ENCODE measurements at places on chromosomes 1 and 21.

DNA sequence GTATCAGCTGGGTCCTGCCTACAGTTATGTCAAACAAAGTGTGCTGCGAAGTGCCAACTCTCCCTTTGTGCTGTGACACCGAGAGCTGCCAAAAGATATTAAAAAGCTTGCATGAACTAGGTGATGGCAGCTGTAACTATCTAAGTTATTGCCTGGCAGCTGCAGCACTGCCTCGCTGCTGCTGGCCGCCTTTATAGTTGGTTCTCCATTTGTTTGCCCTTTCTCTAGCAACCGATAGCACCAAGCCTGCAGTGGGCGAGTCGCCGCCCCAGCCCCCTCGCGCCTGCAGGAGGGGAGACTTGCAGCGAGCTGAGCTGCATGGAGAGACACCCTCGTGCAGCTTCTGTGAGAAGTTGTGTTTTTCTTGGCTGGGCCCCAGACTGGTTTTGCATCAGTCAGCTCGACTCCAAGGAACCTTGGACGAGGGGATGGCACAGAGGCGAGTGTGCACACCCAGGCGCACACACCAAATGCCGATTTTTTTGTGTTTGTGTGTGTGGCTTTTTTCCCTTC, 330.6 kb downstream of the RPS6KC1 start:
- peaks cover 4% of the 10 kb centered on the region for H3K27me3 ChIP-seq
- H3K4me3 ChIP-seq = no peak overlapping the region
- no peaks in the 10 kb centered on the region for H3K4me1 ChIP-seq
- no peaks in the 10 kb centered on the region for H3K36me3 ChIP-seq

- no peak overlapping the region for H3K4me3 ChIP-seq
- H3K36me3 ChIP-seq = no peaks in the 10 kb centered on the region
- no peak overlapping the region for H3K27ac ChIP-seq
- peaks cover 20% of the 10 kb centered on the region for H3K27me3 ChIP-seq
Measured at GRCh38 chr1:47590523-47591225, 152.8 kb downstream of the FOXD2 start.

GRCh38 chr1:29465755-29466154, 229.4 kb downstream of the PTPRU start:
- no peaks in the 10 kb centered on the region for H3K4me1 ChIP-seq
- no peak overlapping the region for H3K4me3 ChIP-seq
- H3K27ac ChIP-seq = no peak overlapping the region
- no peak for DNase-seq
- no peaks in the 10 kb centered on the region for H3K36me3 ChIP-seq

DNA sequence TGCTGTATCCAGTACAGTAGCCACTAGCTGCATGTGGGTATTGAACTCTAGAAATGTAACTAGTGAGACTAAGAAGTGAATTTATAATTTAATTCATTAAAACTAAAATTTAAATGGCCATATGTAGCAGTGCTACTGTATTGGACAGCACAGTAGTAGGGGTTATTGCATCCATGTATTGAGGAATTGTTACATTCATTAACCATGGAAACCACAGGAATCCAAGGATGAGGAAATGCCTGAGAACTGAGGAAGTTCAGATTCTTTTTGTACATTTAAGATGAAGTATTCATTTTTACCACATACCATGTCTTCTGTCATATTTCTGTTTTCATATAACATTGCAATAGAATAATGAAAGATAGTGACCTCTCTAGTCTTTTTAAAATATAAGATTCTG, 2.6 kb downstream of the MTF2 start:
- peaks cover 39% of the 10 kb centered on the region for H3K36me3 ChIP-seq
- no peak overlapping the region for H3K4me3 ChIP-seq
- H3K4me1 ChIP-seq = peaks cover 14% of the 10 kb centered on the region
- DNase-seq = no peak
- H3K27me3 ChIP-seq = no peaks in the 10 kb centered on the region
- no peak overlapping the region for H3K27ac ChIP-seq

DNA sequence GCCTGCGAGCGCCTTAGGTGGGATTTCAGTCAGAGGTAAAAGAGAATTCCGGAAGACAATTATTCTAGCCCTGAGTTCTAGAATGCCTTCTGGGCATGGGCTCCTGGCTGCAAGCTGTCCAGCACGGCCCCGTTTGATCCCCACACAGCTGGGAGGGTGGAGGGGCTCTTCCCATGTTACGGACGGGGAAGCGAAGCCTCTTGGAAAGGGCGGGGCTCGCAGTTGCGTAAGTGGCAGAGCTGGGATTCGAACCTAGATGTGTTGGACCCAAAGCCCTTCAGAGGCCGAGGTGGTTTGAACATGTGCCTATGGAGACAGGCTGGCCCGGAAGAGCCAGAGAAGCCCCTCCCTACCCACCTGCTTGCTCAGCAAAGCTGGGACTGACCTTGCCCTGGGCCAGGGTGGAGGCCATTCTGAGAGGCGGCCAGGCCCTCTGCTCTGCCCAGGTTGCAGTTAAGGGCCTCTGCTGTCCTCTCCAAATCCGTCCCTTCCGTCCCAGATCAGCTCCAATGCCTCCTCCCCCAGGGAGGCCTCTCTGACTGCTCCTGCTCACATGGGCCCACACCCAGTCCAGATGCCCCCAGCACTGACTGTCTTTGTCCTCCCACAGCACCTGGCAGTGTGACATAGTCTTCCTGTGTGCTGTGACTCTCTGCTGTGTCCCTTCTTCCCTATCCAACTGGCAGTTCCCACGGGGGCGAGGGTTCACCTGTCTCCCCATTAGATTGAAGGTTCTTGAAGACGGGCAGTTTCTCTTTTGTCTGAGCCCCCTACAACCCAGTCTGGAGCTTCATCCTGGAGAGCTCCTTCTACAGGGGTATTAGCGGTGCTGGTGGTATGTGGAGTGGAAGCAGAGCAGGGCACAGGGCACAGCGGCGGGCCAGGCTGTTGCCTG, 1.2 kb upstream of the HSPB7 start:
- no peak overlapping the region for H3K4me3 ChIP-seq
- H3K27ac ChIP-seq = peak overlapping the region; percentile 51
- H3K36me3 ChIP-seq = no peaks in the 10 kb centered on the region
- H3K27me3 ChIP-seq = peaks cover 24% of the 10 kb centered on the region

- H3K27me3 ChIP-seq = peaks cover 12% of the 10 kb centered on the region
- peaks cover 11% of the 10 kb centered on the region for H3K4me1 ChIP-seq
- no peak overlapping the region for H3K4me3 ChIP-seq
- H3K27ac ChIP-seq = no peak overlapping the region
Measured at GRCh38 chr1:222370081-222370912, 177.6 kb downstream of the HHIPL2 start.

DNA sequence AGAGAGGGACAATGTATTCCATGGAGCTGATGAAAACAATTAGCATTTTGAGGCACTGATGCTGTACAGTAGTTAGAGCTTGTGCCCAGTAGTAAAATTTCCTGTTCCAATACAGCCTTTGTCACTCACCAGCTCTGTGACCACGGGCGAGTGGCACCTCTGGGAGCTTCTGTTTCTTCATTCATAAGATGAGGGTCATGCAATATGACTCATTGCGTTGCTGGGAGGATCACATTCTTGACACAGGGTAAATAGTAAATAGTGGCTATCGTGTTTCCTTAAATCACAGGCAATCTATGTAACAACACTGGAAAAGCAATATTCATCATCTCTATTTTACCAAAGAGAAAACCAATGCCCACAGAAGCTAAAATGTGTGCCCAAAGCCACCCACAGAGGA, 4.5 kb upstream of the LRRC52 start:
- H3K4me3 ChIP-seq = no peak overlapping the region
- DNase-seq = no peak
- H3K4me1 ChIP-seq = peaks cover 7% of the 10 kb centered on the region
- H3K27me3 ChIP-seq = peaks cover 52% of the 10 kb centered on the region

GRCh38 chr1:227391879-227392278, 73.6 kb upstream of the CDC42BPA start:
- H3K27me3 ChIP-seq = peaks cover 4% of the 10 kb centered on the region
- H3K36me3 ChIP-seq = no peaks in the 10 kb centered on the region
- no peak overlapping the region for H3K4me3 ChIP-seq
- no peaks in the 10 kb centered on the region for H3K4me1 ChIP-seq
- no peak overlapping the region for H3K27ac ChIP-seq
- DNase-seq = no peak

DNA sequence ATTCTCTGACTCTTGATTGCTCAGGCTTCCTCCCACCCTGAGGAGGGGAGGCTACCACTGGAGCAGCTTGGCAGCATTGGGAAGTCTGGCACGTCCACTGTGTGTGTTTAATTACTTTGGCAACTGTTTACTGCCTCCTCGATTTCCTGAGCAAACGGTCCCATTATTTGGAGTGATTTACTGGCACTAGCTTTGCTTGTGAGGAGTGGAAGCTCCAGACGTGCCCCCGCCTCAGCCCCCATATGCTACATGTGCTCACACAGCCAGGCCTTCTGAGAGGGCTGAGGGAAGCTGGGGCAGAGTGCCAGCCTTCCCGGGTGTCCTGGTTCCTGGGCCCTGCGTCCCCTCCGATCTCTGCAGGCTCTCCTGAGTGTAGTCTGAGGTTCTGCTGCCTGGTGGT, 306.2 kb downstream of the PTPRU start:
- no peaks in the 10 kb centered on the region for H3K27me3 ChIP-seq
- no peak overlapping the region for H3K4me3 ChIP-seq
- no peaks in the 10 kb centered on the region for H3K4me1 ChIP-seq
- H3K36me3 ChIP-seq = no peaks in the 10 kb centered on the region

DNA sequence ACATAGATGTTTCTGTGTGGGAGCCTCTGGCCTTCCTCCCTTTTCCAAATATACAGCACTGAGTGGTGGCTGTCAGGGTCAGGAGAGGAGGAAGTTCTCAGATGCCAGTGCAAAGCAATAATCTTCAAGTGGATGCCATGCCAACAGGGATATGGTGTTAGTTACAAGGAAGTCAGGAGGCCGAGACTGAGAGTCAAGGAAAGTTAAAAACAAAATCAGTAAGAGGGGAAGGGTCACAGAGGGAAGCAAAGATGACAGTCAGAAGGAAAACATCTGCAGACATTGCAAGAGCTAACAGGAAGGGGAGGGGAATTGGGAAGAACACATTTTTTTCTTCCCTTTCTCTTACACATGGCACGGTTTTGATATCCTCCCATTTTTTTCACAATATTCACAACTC, 691.4 kb downstream of the ADGRL2 start:
- H3K27me3 ChIP-seq = no peaks in the 10 kb centered on the region
- H3K27ac ChIP-seq = no peak overlapping the region
- DNase-seq = no peak
- H3K4me1 ChIP-seq = no peaks in the 10 kb centered on the region
- peaks cover under 1% of the 10 kb centered on the region for H3K36me3 ChIP-seq

DNA sequence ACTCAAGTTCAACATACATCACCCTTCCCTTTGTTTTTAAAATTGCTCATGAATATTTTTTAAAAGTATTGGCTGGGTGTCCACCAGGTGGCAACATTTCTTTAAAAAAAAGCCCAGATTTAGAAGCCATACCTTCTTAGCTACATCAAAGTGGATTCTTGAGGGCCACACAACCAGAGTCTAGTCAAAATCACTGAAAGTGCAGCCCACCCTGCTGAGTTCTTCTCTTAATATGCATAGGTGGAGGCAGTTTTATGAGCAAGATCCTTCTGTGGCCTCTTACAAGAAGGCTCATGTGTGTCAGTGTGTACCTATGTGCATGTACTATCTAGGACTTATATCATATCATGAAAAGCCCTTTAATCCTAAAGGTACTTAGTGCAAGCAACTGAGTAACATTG, 16.9 kb upstream of the GNG12 start:
- no peaks in the 10 kb centered on the region for H3K4me1 ChIP-seq
- no peak overlapping the region for H3K27ac ChIP-seq
- no peak overlapping the region for H3K4me3 ChIP-seq
- no peaks in the 10 kb centered on the region for H3K36me3 ChIP-seq
- H3K27me3 ChIP-seq = peaks cover 18% of the 10 kb centered on the region
- no peak for DNase-seq

GRCh38 chr1:233090746-233091494, 140.5 kb downstream of the NTPCR start:
- peaks cover 3% of the 10 kb centered on the region for H3K4me1 ChIP-seq
- peaks cover 33% of the 10 kb centered on the region for H3K36me3 ChIP-seq
- H3K27ac ChIP-seq = no peak overlapping the region
- DNase-seq = no peak
- no peaks in the 10 kb centered on the region for H3K27me3 ChIP-seq
- H3K4me3 ChIP-seq = no peak overlapping the region

DNA sequence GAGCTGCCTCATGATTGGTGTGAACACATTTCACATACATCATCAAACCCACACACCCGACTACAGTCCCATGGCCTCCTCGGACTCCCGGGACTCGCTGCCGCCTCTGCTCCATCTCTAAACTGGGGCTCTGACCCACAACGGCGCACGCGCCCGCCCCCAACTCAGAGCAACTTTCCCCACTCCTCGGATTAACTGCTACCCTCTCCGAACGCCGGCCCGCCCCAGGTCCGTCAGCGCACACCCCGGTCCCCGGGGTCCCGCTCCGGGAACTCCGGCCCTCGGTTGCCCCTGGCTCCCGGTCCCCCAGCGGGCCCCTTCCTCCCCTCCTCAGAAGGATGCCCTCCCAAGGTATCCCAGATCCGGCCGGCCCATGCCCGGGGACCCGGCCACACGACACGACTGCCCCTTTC, 740 bp downstream of the DSTYK start:
- no peaks in the 10 kb centered on the region for H3K36me3 ChIP-seq
- H3K4me1 ChIP-seq = peaks cover 19% of the 10 kb centered on the region
- H3K27ac ChIP-seq = peak overlapping the region; percentile 99
- H3K27me3 ChIP-seq = no peaks in the 10 kb centered on the region
